ENCODE measurements at places on chromosomes 7 and 10.

- DNase-seq = no peak
These were observed 67.6 kb upstream of the CAV2 start for GRCh38 chr7:116431787-116432526.

DNA sequence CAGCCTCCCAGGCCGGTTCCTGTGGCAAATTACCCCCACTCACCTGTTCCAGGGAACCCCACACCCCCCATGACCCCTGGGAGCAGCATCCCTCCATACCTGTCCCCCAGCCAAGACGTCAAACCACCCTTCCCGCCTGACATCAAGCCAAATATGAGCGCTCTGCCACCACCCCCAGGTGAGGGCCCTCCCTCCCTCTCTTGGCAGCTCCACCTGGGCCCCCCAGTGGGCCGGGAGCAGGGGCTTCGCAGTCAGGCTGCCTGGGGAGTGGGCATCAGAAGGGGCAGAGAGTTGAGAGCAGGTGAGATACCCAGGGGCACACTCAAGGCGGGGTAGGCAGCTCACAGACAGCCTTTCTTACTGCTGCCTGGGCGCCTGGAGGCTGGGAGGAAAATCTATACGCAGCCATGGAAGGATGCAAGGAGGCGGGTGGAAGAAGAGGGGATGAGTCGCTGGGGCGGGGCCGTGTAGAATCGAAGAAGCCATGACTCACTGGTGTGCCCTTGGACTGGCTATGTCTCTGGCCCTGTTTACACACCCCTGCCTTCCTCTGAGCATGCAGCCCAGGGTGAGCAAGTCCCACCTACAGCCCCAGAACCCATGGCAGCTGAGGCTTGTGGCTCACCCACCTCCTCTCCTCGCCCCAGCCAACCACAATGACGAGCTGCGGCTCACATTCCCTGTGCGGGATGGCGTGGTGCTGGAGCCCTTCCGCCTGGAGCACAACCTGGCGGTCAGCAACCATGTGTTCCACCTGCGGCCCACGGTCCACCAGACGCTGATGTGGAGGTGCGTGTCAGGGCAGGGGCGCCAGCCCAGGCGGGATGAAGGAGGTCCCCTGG is 48.6 kb upstream of the PPIF start:
- no peak for DNase-seq

DNA sequence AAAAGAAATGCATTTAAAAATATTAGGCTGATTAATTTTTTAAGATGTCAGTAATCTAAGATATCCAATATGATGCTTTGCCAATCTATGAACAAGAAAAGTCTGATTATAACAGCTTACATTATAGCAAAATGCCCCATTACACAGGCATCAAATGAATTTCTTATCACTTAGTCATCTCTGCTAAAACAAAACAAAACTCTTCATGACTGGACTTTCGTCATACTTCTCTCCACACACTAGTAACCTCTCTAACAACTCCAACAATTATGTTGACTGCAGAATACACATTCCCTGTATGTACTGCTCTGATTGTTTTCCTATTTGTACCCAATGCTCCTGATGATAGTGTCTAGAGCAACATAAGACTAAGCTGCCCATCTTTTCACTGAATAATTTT is 3.8 kb upstream of the MKI67 start:
- no peak for DNase-seq

DNA sequence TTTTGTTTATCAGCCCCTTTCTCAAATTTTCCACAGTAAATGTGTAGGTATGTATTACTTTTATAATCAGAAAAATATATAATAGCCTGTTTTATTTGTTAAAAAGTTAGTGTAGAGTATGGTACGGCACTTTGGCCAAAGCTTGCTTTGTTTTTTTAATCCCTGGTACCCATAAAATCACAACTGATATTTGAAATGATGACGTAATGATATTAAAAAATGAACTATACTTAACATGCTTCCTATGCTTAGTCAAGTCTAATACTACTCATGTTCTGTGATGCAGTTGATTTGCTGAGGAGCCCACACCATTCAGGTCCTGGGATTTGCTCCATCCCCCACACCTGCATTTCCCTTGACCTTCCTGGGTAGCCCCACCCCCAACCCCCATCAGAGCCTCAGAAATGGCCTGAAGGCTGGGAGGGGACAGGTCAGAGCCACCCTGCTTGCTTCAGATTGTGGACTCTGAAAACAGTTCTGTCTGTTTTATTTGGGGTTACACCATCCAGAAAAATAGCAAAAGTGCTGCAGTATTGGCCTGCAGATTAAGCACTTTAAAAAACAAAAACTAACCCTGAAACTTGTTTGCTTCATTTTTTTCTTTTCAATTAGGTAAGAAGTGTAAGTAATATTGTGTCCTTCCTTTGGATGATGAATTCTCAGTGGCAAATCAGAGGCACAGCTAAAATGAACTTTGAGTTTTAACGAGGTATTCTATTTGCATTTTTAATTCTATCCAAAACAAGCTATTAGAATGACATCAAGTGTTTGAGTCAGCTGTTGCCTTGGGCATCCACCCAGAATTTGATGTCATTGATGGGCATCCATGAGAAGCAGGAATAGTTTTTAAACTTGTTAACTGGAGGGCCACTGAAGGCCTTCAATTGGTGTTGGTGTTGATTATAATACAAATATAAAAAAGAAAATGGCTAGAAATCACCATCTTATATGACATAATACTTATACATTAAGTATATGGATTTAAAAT is 23.3 kb downstream of the PLCE1 start:
- DNase-seq = no peak

- DNase-seq = no peak
These were observed 64.4 kb upstream of the CARD11 start for GRCh38 chr7:3107889-3108570.

- no peak for DNase-seq
These were observed 32.7 kb downstream of the CALML5 start for GRCh38 chr10:5466451-5467206.

DNA sequence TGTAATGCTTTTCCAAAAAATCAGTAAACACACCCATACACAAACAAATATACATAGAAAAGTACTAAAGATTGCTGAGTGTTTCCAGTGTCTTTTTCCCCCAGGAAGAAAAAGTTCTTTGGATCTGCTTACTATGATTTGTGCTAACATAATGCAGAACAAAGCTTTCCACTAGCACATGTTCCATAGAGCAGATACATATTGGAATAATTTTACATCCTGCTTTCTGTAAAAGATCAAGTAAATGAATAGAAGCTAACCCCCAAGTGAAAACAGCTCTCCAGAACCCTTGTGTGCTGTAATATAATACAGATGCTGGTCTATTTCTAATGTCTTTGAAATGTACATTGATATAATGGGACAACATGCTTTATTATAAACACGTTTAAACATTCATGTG is 125.5 kb downstream of the PON1 start:
- no peak for DNase-seq

DNA sequence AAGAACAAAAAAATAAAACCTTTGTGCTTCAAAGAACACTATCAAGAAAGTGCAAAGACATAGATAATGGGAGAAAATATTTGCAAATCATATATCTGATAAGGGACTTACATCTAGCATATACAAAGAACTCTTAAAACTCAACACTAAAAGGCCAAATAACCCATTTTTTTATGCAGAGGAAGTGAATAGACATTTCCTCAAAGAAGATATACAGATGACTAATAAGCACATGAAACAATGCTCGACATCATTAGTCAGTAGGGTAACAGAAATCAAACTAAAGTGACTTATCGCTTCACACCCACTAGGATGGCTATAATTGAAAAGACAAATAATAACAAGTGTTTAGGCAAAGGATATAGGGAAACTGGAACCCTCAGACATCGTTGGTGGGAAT is 78.0 kb downstream of the MALSU1 start:
- no peak for DNase-seq

DNA sequence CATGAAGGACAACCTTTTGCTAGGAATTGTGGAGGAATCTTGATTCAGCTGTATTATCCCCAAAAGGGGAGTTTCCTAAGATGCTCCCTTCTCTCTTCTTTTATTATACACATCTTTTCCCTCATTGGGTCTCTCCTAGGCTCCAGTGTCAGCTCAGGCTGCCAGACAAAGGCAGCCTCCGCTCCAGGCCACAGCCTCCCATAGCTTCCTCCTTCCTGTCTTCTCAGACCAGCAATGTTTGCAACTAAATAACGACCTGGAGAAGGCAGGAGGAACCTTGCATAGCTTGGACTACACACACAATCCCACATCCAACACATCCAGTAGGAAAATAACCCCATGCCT is 12.3 kb downstream of the SFXN3 start:
- DNase-seq = no peak

DNA sequence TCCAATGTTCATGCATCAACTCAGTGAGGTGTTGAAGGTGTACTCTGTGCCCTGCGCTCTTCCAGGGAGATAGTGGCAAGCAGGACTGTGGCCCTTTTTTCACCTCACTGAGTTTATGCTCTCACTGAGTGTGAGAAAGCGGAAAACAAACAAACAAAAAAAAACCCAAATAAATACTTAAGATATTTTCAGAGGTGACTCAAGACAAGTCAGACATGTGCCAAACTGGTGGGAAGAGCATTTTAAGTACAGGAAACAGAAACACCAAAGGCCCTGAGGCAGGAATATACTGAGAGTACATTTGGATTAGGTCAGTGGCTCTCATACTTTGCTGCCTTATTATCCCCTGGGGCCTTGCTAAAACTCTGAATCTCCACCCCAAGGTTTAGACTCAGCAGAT is 111.9 kb upstream of the IGFBP3 start:
- DNase-seq = no peak

DNA sequence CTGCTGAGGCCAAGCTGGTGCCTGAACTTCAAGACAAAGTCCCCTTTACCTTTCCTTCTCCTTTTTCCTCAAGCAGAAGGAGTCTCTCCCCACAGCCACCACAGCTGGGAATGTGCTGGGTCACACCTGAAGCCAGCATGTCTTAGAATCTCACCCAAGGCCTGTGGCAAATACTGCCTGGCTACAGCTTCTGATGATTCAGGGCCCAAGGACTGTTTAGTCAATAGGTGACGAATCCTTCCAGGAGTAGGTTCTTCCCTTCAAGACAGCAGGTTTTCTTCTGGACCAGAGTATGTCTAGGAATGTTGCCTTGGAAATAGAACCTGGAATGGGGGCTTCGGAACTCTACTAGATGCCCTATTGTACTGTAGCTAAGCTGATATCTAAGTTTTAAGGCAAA is 374.6 kb downstream of the KIF20B start:
- no peak for DNase-seq

DNA sequence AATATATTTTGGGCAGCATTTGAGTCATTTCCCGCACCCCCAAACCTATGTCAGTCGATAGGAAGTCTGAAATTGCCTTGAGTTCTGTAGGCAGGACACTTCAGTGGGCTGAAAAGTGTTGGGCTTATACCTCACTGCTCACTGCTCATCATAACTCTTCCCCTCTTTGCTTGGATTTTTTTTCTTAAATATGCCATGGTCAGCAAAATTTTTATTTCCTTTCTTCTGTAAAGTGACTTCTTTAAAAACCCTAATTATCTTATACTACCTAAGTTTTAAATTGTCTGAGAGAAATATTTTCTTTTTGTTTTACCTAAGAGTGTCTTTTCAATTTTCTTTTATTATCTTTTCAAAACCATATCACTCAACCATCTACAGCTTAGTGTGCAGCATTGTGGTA is 129.2 kb downstream of the KIF20B start:
- no peak for DNase-seq

DNA sequence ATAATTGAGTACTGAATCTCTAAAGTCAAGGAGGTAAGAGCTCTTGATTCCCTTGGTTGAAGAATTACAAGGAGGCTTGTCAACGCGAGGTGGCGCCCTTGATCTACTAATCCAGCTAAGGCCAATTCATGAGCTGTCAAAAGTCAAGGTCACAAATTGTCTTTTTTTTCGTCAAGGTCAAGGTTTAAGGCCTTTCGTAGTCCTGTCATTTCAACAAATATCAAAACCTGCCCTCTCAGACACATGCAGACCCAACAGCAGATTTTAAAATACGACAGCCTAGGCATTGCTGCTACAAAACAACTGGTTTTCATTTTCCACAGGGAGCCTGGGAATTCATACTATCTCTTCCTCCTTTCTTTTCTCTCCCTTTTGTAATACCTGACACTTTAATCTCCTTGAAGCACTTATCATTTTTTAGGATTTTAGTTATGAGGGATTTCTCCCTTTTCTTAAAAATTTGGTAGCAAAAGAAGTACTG is 3.6 kb downstream of the HOXA13 start:
- no peak for DNase-seq

DNA sequence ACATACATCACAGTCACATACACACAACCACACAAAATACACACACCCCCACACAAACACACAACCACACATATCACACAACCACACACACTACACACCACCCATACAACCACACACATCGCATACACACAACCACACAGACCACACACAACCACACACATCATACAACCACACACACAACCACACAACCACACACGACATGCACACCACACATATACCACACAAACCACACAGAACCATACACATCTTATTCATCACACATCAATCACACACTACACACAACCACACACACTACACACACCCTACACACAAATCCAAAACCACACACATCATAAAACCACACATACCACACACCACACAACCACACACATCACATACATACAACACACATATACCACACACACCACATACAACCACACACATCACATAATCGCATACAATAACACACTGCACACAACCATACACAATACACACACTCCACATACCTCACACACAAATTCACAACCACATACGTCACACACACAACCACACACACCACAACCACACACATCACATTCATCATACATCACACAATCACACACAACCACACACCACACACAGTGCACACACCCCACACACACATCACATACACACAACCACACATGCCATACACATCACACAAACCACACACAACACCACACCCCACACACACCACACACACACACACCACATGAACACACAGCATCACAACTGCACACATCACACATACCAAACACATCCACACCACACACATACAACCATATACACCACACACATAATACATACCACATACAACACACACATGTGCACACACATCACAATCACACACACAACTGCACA is 30.4 kb downstream of the GPRIN2 start:
- DNase-seq = no peak

GRCh38 chr7:122984021-122984420 is 11.5 kb downstream of the TAS2R16 start:
- no peak for DNase-seq

- no peak for DNase-seq
These were observed 188.4 kb upstream of the MGMT start for GRCh38 chr10:129278686-129279085.

DNA sequence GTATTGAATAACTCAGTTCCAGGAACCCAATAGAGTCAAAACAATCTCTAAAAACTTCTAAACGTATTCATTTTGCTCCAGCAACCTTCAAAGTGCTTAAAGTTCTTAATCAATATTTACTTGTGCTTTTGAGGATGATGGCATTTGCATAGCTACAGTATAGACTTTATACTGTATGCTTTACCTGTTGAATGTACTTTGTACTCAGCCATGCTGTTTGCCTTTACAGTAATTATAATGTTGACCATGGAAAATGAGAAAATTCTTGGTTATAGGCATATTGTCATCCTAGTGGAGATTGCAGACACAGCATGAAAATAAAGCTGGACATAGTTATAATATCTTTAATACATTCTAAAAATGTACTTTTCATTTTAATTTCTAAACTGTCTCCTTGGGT is 762.7 kb upstream of the PHF14 start:
- DNase-seq = no peak
